ENCODE measurements at places on chromosomes 5 and 9.

GRCh38 chr9:99621040-99621439, 200.6 kb upstream of the NR4A3 start:
- DNase-seq, result no peak

DNA sequence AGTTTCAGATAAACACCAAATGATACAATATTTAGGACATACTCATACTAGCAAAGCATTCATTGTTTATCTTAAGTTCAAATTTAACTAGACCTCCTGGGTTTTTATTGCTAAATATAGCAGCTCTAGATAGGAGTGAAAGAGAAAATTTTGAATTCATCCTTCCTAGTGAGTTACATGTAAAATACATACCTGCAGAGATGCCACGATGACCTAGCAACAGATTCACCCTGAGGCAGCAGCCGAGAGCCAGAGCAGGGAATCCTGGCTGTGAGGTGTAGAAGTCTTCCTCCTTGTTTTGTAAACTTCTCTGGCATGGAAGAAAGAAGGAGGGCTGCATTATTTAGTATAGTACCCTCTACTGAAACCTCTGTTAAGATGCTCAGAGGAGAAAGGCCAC, 25.9 kb upstream of the GABRP start:
- DNase-seq, result no peak

DNA sequence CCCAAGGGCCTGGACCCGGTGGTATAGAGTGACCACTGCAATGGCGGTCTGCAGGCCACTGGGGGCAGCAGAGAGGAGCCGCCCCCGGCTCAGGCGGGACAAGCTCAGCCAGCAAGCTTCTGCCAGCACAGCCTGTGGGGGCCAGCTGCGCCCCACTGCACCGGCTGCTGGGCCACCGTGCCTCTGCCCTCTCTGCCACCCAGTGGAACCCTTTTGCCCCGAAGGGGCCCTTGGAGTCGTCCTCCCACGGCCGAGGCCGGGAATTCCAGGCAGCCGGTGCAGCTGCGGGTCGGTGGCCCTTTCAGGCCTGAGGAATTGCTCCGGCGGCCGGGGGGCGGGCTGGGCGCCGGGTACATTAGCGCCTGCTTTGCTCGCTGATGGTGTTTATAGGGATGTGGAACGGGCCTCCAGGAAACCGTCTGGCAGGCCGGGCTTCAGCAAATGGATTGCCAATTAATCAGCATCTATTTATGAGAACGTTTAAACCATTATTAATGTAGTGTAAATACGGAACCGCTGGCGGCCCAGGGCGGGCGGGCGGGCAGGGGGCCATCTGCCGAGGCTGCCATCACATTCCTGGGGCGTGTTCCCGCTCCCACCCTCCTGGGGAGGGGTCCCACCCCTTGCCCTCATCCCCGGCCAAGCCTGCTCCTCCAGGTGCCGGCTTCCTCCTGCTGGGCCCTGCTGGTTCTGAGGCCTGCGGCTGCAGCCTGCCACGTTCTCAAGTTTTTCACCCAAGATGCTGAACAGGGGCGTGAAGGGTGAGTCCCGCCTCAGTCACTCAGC, 127.4 kb downstream of the BARX1 start:
- DNase-seq, result peak; percentile 11

- DNase-seq, result no peak
Observed at GRCh38 chr9:136791516-136792276, 552 bp downstream of the TMEM141 start.

DNA sequence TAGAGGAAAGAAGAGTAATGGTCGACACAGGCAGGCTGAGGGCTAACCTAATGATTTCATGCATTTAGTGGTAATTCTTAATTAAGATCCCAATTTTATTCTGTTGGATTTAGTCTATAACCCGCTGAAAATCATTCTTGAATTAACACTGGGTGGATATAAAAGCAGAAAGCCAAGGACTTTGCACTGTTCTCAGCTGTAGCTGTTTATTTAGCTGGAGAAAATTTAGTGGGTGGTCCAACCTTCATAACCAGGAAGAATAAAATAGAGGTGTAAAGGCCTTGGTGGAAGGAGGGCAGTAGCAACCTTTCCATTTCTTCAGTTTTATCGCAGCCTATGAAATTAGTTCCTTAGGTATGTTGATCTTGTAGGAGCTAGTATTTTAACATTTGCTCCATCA, 92.3 kb downstream of the GHR start:
- DNase-seq, result no peak

- no peak for DNase-seq
Observed at GRCh38 chr5:122063836-122064235, 14.2 kb downstream of the LOX start.

DNA sequence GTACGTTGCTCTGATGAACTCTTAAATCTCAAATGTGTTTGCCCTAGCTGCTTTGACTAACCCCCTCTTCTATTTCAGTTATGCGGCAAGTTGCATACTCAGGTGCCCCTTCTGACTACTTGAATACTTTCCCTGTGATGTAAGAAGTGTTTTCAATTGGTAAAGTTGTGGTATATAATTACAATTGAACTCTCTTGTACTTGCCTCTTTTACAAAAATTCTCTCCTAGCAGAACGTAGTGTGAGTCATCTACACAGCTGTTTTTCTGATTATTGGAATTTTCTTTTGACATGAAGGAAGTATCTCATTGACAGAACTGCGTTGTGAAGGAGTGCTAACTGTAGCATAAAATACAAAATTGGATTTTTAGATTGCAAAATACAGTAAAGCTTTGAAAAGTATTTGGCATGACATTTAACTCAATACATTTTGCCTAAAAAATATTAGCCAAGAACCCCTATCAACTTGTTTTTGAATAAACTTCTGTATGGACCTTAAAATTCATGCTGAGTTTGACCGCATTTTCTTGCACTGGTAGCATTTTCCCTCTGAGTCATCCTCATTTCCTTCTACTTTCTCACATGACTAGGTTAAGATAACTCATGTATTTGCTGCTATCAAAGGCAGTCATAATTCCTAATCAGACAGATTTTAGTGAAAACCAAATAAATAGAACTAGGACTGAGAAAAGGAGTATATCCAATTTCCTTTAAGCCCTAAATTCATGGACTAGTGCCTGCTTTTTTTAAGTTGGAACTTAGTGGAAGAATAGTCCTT, 6.3 kb downstream of the CRHBP start:
- peak; percentile 83 for DNase-seq

DNA sequence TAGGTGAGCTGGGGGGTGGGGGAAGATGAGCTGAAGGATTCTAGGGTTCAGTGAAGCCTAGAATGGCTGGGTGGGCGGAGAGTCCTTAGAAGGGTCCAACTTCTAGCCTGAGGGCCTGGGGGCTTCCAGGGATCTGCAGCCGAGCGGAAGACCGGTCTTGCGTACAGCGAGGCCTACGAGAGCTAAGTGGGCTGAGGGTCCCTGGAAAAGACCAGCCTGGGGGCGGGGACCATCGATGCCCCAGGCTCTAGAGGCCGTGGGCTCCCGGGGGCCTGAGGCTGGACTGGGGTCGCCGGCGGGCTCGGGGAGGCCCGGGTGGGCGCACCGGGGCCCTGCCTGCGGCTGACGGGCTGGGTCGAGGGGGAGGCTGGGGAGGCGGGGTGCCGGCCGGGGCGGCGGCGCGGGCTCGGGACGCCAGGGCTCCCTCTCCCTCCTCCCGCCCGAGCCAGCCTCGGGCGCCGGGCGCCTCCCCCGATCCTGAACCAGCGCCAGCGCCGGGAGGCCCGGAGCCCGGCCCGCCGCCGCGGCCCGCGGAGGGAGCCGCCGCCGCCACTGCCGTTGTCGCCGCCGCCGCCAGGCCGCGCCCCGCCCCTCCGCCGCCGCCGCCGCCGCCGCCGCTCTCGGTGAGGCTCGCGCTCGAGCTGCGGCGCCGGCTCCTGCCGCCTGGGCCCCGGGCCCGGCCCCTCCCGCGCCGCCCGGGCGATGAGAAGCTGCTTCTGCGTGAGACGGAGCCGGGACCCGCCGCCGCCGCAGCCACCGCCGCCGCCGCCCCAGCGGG, at the start of gene MVB12B:
Gene MVB12B, plus strand, starts transcription at position 602 of the 778 bp plus-strand sequence. Its CDS starts 101 bp downstream, at position 703.
- no peak for DNase-seq

GRCh38 chr5:855771-856530, 5.2 kb upstream of the ZDHHC11 start:
- no peak for DNase-seq

GRCh38 chr5:44952376-44952775, 143.6 kb downstream of the MRPS30 start:
- DNase-seq, result peak; percentile 5

DNA sequence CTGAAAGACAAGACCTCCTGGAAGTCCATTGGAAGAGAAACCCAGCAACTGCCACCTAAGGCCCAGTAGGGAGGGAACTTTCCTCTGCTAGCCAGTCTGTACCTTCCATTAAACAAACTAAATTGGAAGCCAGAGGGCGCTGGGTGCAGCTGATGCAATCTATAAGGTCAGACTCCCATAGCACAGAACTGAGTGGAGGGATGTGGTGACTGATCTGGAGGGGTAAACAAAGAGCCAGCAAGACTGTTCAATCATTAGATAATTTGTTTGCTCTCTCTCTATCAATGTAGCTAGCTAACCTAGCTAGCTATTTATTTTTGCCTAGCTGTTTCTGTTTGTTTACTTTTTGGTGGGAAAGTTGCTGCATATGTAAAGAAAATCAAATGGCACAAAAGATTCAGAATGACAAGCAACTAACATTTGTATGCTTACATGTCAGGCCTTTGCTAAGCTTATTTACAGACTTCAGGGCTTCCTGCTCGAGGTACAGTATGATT, 291.8 kb upstream of the DAB2 start:
- DNase-seq, result peak; percentile 38

GRCh38 chr9:71768388-71769174, at the start of gene CEMIP2:
CEMIP2 (minus strand) TSS chr9:71768513; CDS start chr9:71750373, 18,140 bp downstream.
- DNase-seq, result peak; percentile 75

- no peak for DNase-seq
Observed at GRCh38 chr5:53556001-53556400, 4.4 kb upstream of the NDUFS4 start.

DNA sequence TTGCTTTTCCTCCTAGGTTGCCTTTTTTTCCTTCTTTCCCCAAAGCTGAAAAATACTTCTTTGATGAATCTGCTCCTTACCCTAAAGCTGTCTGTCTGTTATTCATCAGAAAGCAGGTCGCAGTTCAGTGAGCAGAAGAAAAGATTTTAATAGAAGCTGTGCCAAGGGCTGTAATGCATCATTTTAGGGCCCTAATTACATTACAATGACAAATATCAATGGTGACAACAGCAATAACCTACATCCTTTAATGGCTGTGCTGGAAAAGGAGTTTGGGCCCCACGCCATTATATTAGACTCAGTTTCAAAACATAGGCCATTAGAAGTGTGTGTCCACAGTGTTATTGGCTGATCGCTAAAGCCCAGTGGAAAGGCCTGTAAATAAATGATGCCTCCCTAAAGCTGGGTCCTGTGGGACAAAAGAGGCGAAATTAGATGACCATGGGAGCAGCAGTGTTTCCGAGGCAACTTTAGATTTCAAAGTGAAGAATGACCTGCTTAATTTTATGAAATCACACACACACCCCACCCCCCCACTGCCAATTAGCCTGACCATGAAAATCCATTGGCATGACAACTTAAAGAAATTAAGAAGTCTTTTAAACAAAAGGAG, 38.4 kb downstream of the TLE4 start:
- peak; percentile 69 for DNase-seq

DNA sequence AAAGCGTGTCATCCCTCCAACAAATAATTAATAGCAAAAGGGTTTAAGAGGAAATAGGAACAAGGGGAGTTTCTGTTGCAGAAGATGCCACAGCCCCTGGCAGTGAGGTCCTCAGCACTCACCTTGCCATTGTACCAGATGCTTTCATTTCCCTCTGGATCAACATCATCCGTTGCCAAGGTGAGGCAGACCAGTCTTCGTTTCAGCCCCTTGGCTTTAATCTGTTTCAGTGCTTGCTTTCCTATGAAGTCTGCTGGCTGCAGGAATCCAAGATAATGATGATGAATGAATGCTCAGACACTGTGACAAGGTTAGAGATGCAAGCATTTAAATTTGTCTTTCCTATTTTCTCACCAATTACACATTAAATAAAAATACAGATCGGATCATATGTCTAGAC, 20.0 kb upstream of the ARSB start:
- no peak for DNase-seq

GRCh38 chr5:153661897-153662296, 171.4 kb downstream of the GRIA1 start:
- DNase-seq, result no peak

Data from astrocyte of the cerebellum (primary cell).